ENCODE measurements at places on chromosomes 2 and 18.

DNA sequence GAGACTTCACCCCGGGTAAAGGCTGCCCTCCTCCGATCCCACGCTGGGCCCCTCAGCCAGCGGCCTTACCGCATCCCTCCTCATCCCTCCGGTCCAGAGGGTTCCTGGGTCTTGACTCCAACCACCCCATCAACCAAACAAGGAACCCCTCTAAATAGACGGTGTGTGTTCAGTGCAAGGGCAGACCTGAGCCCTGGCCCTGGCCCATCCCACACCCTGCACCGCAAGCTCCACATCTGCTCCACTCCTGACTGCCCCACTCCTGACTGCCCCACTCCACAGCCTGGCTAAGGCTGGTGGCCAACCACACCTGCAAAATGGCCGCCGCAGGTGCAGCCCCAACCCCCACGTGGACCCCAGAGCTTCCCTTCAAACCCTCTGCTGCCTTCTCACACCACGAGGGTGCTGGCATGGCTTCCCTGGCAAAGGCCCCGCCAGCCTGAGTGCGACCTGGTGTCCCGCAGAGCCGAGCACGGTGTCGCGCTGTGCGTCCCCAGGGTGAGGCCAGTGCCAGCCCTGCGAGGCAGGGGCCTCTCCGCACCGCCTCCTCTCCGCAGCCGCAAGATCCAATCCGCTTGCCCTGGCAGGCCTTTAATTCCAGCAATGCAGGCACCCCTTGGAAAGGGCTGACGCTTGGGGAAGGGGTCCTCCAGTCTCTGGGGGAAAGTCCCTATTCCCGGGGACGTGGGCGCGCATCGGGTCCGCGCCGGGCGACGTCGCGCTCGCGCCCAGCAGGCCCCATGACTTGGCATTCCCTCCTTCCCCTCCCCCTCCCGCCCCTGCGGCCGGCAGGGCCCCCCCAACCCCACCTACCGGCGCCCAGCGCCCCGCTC, 1.5 kb downstream of the KIF1A start:
- DNase-seq: no peak

DNA sequence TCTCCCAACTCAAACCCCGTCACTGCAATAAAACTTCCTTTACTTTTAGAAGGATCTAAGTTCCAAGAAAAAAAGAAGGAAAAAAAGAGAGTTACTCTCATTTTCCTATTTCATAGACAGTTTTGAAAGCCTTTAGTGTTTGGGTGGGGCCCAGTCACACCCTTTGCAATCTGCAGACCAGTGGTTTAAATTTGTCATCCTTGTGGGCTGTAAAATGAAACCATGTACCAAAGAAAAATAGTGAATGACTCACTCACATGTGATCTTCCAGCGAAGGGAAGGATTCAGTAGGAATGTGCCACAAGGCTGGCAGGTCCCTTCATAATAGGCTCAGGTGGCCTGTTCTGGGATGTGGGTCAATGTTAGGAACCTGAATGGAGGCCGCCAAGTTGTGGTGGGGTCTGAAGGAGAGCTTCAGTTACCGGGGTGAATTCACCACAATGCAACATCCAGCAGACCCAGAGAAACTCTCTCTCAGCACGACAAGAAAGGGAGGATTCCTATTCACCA, 28.3 kb downstream of the ANXA4 start:
- peak; percentile 87 for DNase-seq

DNA sequence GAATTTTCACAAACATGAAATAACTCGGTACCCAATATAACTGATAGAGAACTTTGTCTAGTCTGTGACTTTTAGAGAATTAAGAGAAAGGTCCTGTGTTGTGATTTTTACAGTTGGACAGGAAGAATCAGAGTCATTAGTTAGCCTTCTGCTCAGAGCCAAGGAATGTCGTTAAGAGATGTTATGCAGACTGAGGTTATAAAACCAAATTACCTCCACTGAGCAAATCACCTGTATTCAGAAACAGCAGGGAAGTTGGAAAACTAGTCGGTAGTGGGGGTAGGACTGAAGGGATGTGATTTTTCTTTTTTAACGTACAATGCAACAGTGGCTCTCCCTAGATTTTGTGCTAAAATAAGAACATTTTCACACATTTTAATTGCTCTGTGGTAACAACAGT, 18.5 kb downstream of the TANK start:
- DNase-seq: no peak

DNA sequence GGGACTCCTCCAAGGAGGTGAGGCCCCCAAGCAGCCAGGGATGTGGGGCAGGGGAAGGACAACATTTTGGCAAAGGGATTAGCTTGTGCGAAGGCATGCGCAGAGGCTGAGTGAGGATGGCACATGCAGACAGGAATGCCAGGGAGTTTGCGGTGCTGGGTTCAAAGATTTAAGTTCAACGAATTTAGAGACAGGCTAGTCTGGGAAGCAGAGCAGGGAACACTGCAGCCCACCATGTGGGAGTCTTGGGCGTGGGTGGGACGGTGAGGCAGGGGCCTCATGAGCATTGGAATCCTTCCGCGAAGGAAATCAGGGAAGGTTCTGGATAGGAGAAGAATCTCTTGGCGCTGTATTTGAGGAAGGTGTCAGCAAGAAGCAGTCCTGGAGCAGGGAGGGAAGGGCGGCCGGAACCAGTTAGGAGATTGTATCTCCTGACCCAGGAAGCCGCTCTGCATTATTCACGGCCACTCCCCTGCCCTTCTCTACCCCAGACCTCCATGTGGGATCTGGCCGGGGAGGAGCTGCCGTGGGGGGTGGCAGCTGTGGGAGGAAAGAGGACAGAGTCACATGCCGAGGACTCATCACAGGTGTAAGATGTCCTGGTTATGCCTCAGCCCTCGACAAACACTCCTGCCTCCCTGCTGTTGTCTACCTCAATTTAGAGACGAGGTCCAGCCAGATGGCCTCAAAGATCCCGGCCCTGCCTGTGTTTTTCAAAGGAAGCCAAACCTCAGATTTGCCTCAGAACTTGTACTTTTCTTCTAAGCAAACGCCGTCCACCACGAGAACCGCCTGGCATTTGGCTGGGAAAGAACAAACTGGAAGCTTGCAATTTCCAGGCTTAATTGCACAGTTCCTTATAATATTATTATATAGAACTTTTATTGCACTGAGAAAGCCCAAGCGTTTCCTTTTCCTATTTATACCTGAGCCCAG, 123.7 kb upstream of the SMAD2 start:
- DNase-seq: no peak

- DNase-seq: no peak
Measured at GRCh38 chr2:147863835-147864234, 19.0 kb downstream of the ACVR2A start.

DNA sequence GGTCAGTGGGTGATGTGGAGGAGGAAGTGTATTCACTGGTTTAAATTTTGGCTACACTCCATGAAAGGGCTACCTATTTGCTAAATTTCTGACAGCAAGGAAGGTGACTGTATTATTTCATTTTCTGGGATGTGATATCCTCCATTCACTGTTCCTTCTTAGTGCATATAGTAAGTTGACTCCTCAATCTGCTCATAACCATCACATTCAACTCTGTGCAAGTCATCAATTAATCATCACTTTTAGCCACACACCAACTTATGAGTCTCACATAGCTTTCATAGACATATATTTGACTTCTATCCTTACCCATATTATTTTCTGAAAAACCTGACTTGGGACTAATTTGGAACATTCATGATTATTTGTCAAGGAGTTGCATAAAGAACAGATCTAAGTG, 16.9 kb downstream of the KLHL41 start:
- no peak for DNase-seq

- DNase-seq: no peak
Measured at GRCh38 chr2:10610213-10610910, 79.4 kb downstream of the NOL10 start.

- peak; percentile 19 for DNase-seq
Measured at GRCh38 chr18:68394705-68395104, 320.2 kb downstream of the TMX3 start.

DNA sequence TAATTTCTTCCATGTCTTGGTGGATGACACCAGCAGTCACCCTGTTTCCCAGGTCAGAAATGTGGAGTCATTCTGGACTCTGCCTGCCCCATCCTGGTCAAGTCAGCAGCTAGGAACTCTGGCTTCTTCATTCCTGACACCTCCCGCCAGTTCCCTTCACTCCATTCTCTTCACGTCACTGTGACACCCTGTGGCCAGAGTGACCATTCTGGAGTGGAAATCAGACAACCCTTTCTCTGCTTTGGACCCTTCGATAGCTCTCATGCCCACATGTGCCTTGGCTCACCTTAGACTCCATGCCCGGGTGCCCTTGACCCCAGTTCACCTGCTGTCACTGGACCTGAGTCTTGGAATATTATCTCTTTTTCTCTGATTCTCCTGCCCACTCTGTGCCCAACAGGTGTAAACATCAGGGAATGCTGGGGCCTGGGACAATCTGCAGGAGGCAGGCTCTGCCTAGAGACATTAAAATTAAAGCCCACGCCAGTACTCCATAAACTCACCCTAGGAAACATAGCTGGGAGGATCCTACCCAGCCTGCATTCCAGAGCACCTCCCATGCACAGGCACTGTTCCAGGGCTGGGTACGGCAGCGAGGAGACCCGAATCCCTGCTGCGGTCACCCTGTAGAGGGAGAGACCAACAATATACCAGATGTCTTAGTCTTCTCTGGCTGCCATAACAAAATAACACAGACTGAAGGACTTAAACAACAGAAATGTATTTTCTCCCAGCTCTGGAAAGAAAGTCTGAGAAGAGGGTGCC, 41.1 kb upstream of the FAHD2A start:
- no peak for DNase-seq

- peak; percentile 43 for DNase-seq
Measured at GRCh38 chr18:70188113-70188512, 17.4 kb downstream of the RTTN start.

- DNase-seq: peak; percentile 70
Measured at GRCh38 chr2:101893681-101894381, 97.9 kb upstream of the IL1R2 start.

DNA sequence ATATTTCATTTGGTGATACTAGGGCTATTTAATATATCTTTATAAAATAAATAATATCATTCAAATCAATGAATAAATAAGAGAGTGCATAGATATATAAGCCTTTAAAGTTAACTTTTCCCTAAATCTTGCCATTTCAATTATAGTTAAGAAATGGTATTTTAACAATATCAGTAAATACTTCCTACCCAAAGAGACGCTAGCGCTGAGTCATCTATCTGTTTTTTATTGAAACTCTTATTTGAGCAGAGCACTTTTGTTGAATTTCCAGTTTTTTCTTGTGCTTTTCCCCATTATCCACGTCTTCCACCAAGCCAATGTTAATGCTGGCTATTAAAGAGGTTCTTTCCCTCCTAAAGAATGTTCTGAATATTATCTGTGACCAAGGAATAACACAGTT, 639.3 kb downstream of the DSC3 start:
- no peak for DNase-seq

GRCh38 chr18:59792353-59792752, 95.1 kb upstream of the CCBE1 start:
- DNase-seq: no peak

- DNase-seq: no peak
Measured at GRCh38 chr2:86019121-86019520, 86.6 kb downstream of the POLR1A start.

GRCh38 chr2:51410331-51410730, 378.4 kb upstream of the NRXN1 start:
- DNase-seq: peak; percentile 22

DNA sequence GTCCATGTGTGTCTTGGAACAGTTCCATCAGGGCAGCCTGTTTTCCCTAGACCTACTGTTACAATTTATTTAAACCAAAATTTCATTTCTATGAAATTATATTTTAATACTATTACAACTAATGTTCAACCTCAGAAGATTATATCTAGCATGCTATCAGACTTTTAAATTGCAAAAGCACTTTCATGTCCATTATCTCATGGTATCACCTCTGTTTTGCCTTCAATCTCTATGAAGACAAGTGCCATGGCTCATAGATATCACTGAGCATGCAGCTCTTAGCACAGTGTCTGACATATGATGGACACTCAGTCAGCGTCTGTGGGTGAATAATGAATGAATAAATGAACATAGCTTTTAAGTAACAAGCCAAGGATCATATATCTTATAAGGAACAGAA, 288.8 kb downstream of the RAD51AP2 start:
- no peak for DNase-seq

- peak; percentile 87 for DNase-seq
Measured at GRCh38 chr2:189163889-189164288, 15.7 kb downstream of the COL5A2 start.

DNA sequence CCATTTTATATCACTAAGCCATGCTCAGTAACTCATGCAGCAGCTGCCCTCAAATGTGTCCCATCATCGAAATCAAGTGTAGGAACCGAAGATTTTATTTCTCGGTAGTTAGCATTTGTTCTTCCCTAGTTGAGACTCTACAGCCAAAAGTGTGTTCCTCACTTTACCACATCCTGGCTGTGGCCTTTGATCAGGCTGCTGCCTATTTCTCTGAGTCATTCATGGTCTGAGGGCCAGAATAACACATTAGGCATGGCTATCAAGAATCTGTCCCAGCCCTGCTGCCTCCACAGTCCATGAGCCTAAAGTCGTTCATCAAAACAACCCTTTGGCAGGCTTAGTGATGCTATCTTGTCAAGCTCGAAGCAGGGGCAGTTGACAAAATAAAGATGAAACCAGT, 300.1 kb downstream of the TDRD15 start:
- peak; percentile 26 for DNase-seq

DNA sequence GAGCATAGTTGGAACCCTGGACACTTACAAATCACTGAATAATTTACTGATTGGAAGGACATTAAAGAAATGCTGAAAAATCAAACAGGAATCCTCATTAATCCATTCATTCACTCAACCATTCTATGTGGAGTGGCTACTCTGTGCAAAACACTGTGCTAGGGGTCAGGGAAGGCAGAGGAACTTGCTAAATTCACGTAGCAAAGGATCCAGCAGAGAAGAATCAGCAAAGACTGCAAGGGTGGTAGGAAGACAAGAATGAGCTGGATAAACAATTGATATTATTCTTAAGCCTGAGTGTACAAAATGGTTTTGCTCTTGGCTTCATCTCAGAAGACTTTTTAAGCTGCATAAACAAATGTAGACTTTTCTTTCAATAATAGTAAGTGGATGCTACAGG, 164.3 kb upstream of the CAVIN2 start:
- DNase-seq: peak; percentile 50

- no peak for DNase-seq
Measured at GRCh38 chr2:112792419-112792818, 8.1 kb upstream of the IL1A start.

DNA sequence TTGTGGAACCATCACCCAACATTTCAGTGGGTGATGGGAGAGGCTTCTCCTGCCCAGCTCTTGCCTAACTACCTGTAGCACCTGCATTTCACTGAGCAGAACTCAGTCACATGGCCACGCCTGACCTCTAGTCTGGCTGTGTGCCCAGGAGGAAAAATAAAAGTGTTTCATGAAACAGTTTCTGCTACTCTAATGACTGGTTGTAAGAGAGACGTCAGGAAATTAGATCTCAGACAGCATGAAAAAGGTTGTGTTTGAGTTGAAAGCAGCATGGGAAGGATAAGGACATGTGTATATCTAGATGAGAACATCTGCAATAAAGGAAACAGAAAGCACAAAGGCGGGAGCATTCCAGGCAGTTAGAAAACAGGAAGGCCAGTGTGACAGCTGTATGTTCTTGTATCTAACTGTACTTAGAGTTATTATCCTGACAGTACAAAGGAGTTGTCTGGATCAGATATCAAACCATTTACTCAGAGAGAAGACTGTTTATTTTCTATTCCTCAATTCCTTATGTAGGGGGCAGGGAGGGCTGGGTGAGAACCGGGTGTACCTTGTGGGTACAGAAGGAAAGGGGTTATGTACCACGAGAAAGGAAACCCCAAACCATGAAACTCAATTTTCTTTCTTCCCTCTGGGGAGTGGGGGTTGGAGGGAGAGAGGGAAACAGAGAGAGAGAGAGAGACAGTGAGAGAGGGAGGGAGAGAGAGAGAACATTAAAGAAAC, 307.4 kb upstream of the VWC2L start:
- DNase-seq: peak; percentile 18

Data from choroid plexus epithelial cell (primary cell).